Osteoblast (primary cell): ENCODE measurements at places on chromosomes 4 and X. TPM values are rescaled to one million over a fixed set of nuclear protein-coding genes. Genes with fewer than 3 reads are reported as not detected.

Gene HSFX4
- not detected in 2 replicates for total RNA-seq

Gene CXCL9
- not detected in 2 replicates for total RNA-seq

Gene SMIM10
- total RNA-seq: 7.1 and 8.0 TPM in 2 replicates

Gene TRAM1L1
- 4.3 and 8.5 TPM in 2 replicates for total RNA-seq

Gene UGT2B15
- total RNA-seq: not detected in 2 replicates

Gene CT45A3
- total RNA-seq: not detected in 2 replicates

Gene SRPX
- 76.7 and 93.1 TPM in 2 replicates for total RNA-seq

Gene HOPX
- 0.29 and 0.36 TPM in 2 replicates for total RNA-seq

DNA sequence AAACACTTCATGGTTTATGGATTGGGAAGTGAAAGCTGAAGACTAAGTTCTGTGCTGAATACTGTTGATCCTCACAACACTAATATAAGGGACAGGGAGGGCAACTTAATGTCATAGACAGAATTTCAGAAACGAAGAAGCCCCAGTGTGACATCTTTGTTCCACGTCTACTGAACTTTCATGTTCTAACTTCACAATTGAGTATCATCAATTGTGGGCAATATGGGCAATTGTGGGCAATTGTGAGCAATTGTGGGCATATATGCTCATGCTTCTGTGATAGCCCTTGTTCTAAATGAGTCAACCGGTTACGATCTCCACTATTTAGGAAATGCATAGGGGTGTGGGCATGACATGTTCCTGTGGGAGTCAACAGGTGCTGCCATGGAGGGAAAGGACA, 33.7 kb downstream of the CYBB start:
- no peaks in the 10 kb centered on the region for H3K4me1 ChIP-seq
- H3K36me3 ChIP-seq: no peaks in the 10 kb centered on the region
- peaks cover 11% of the 10 kb centered on the region for H3K27me3 ChIP-seq
- H3K4me3 ChIP-seq: no peak overlapping the region

DNA sequence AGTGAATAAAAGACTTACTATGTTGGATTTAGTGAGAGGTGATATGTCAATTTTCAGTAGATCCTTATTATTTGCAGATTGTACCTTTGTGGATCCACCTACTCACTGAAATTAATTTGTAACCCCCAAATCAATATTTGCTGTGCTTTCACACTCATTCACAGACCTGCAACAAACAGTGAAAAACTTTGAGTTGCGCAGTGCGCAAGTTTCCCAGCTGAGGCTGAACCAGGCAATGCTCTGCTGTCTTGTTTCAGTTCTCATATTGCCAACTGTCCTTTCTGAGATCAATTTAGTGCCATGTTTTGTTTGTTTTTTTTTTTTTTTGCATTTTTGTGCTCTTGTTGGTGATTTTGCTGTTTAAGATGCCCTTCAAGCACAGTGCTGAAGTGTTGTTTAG, 40.8 kb upstream of the LEF1 start:
- H3K27ac ChIP-seq: no peak overlapping the region
- H3K4me3 ChIP-seq: no peak overlapping the region
- no peak for DNase-seq
- H3K27me3 ChIP-seq: no peaks in the 10 kb centered on the region
- H3K4me1 ChIP-seq: no peaks in the 10 kb centered on the region

DNA sequence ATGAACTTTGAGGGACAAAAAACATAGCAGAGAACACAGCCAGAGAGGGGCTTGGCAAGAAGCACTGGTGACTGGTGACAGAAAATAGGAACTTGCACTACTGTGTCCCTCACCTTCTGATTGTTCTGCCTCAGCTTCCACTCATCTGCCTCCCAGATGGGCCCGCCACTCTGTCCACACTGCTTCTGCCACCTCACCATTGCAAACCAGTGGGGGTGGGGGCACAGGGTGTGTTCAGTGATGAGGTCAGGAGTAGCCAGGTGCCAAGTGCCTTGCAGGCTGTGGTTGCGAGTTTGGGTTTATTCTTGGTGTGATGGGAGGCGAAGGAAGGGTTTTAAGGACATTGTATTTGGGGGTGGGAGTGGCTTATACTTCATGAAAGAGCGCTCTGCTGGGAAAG, 9.1 kb upstream of the UBA1 start:
- no peak overlapping the region for H3K4me3 ChIP-seq
- H3K27me3 ChIP-seq: peaks cover 3% of the 10 kb centered on the region
- peak; percentile 44 for DNase-seq
- no peak overlapping the region for H3K27ac ChIP-seq
- H3K36me3 ChIP-seq: peaks cover 23% of the 10 kb centered on the region
- no peaks in the 10 kb centered on the region for H3K4me1 ChIP-seq

DNA sequence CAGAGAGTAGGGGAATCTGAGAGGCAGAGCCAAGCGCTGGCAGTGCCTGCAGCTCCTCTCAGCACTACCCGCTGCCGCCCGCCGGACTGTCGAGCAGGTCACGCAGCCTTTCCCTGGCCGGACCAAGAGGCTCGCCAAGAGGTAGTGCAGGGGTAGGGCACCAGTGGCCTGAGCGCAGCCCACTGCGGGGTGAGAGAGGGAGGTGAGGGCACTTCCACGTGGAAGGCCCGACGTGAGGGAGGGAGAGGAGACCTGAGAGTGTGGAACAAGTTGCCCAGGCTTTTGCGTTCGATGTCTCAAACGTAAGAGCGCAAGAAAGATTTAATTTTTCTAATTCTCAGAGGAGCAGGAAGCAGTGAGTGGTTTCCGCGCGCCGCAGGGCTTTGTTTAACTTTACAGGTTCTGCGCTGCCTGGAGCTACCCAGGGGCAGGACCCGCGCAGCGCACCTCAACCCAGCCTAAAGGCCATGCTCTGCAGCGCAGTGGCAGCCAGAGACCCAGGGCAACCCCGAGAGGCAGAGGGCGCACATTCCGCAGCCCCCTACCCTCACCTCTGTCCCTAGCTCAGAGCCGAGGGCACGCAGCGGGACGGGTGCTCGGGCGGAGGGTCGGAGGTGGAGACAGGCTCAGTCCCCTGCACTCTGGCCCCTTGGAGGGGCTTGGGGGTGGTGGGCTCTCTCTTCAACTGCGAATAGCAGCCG, 14.9 kb downstream of the ARHGAP36 start:
- H3K4me3 ChIP-seq: no peak overlapping the region
- peaks cover 16% of the 10 kb centered on the region for H3K27me3 ChIP-seq
- no peak overlapping the region for H3K27ac ChIP-seq
- H3K4me1 ChIP-seq: no peaks in the 10 kb centered on the region
- DNase-seq: no peak
- no peaks in the 10 kb centered on the region for H3K36me3 ChIP-seq

GRCh38 chr4:101346351-101347266, 717 bp downstream of the PPP3CA start:
- peak overlapping the region; percentile 51 for H3K27ac ChIP-seq
- H3K36me3 ChIP-seq: no peaks in the 10 kb centered on the region
- peak; percentile 88 for DNase-seq
- peak overlapping the region; percentile 94 for H3K4me3 ChIP-seq
- no peaks in the 10 kb centered on the region for H3K27me3 ChIP-seq

- no peak for DNase-seq
- peaks cover 18% of the 10 kb centered on the region for H3K36me3 ChIP-seq
- no peaks in the 10 kb centered on the region for H3K27me3 ChIP-seq
- no peaks in the 10 kb centered on the region for H3K4me1 ChIP-seq
Observed at GRCh38 chr4:147874109-147874508, 142.2 kb downstream of the ARHGAP10 start.

GRCh38 chrX:119118780-119119395, 8.7 kb downstream of the KIAA1210 start:
- no peaks in the 10 kb centered on the region for H3K36me3 ChIP-seq
- H3K4me1 ChIP-seq: no peaks in the 10 kb centered on the region
- H3K27me3 ChIP-seq: peaks cover 15% of the 10 kb centered on the region
- H3K4me3 ChIP-seq: no peak overlapping the region
- DNase-seq: peak; percentile 84

DNA sequence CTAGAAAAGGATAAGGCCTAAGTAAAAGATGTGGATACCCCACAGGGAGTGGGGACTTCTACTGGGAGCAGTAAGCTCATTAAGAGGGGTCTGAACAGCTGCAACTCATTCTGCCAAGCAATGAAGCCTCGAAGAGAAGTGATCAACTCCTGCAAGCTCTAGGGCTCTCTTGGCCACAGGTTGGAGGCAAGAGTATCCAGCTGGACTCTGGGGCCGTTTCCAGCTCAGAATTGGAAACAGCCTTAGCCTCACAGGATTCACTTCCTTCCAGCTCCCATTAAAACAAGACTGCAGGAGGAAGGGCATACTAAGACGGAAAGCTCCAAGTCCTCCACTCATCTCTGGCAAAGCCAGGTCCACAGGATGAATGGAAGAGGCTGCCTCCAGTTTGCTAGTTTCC, 126.3 kb downstream of the ATG4A start:
- H3K27me3 ChIP-seq: peaks cover 41% of the 10 kb centered on the region
- no peak overlapping the region for H3K4me3 ChIP-seq
- no peaks in the 10 kb centered on the region for H3K36me3 ChIP-seq
- DNase-seq: no peak
- H3K27ac ChIP-seq: no peak overlapping the region
- H3K4me1 ChIP-seq: no peaks in the 10 kb centered on the region

- DNase-seq: no peak
- H3K36me3 ChIP-seq: peaks cover 9% of the 10 kb centered on the region
- no peaks in the 10 kb centered on the region for H3K4me1 ChIP-seq
- H3K27ac ChIP-seq: no peak overlapping the region
- H3K4me3 ChIP-seq: no peak overlapping the region
Observed at GRCh38 chrX:71432733-71433132, 66.6 kb downstream of the TAF1 start.
